ENCODE measurements at places on chromosomes 7 and 10.

DNA sequence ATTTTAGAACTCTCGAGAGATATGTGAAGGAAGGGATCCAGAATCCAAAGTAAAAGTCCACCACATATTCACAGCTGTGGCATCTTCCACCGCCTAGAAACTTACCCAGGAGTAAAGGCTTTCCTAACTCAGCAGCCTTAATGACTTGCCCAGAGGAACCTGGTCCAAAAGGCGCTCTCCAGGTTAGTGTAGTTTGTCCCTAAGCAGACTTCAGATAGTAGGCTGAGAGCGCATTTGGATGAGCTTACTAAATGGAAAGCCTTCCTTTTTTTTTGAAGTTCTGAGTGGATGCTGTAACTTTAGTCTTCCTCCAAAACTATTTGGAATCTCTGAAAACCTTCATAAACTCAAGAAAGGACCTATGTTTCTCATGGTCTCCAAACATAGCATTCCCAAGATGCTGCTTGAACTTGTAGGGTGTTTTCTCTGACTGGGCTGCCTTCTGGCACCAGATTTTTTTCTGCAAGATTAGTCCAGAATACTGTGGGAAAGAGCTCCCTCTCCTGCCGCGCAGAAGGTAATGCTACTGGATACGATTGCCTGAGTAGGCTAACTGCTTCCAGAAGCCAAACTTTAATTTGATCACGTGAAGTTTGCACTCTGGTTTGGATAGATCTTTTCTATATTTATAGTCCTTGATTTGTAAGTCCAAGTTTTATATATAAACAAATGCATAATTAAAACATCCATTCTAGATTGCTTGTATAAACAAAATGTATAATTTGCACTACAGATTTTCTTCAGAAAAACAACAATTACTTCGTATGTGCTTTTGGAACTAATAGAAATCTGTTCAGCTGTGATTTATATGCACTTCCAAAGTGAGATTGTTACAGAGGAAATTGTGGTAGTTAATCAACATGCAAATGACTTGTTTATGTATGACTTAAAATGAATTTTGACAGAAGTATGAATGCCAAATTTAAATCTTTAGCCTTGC, 19.6 kb upstream of the GPR37 start:
- peak; percentile 55 for DNase-seq

- no peak for DNase-seq
Observed at GRCh38 chr7:26995666-26996065, 100.1 kb downstream of the HOXA1 start.

DNA sequence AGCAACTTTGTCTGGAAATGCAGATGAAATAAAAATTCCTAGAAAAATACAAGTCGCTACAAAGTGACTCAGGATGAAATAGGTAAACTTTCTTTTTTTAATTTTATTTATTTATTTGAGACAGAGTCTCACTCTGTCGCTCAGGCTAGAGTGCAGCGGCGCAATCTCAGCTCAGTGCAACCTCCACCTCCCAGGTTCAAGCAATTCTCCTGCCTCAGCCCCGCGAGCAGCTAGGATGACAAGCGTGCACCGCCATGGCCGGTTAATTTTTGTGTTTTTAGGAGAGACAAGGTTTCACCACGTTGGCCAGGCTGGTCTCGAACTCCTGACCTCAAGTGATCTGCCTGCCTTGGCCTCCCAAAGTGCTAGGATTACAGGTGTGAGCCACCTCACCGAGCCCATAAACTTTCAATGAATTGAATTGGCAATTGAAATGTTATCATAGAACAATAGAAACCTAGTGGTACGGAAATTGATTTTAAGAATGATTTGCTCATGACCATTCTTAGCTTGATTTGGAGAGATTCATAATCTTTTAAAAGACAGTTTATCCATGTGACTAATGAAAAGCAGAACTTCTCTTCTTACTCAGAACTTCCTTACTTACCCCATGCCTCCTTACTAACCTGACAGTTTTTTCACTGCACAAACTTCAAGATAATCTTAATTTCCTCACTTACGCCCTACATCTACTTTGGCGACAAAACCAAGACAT, 161.7 kb downstream of the FAM107B start:
- DNase-seq: no peak

- DNase-seq: peak; percentile 35
Observed at GRCh38 chr10:84140036-84140379, 699 bp downstream of the GHITM start.

DNA sequence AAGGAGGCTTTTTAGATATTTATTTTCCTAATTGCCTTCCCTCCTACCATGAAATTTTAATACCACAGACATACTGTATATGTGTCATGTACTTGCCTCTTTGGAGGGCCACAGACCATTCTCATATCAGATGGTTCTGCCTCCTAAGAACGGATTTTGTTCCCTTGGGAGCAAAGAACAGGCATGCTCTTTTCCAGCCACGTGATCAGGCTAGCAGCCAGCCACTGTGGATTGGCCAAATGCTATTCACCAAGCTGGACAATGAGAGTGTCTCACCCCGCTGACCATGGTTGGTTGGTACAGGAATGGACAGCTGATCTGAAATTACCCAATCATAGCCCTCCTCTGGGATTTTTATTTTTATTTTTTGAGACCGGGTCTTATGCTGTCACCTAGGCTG, 21.5 kb upstream of the CRHR2 start:
- DNase-seq: no peak

DNA sequence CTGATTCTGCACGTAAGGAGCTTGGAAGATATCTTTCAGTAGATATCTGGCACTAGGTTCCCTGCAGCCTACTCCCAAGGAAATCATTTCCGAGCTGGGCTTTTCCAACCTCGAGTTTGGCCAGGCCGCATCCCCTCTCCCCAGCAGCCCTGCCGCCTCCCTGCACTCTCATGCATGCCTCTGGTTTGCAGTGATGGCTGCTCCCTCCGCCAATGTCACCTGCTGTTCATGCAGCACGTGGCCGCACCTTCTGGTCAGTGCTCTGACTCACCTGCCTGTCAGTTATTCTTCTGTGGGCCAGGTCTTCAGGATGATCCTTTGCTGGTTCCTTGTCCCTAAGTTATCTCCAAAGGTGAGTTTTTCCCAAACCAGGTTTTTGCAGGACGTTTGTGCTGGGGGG, 50.6 kb upstream of the RASGEF1A start:
- DNase-seq: no peak

- no peak for DNase-seq
Observed at GRCh38 chr10:94211169-94211510, 151.6 kb downstream of the NOC3L start.

- DNase-seq: no peak
Observed at GRCh38 chr10:119801998-119802538, 70.6 kb downstream of the MCMBP start.

GRCh38 chr10:124649214-124649613, 95.0 kb downstream of the FAM53B start:
- DNase-seq: peak; percentile 46

DNA sequence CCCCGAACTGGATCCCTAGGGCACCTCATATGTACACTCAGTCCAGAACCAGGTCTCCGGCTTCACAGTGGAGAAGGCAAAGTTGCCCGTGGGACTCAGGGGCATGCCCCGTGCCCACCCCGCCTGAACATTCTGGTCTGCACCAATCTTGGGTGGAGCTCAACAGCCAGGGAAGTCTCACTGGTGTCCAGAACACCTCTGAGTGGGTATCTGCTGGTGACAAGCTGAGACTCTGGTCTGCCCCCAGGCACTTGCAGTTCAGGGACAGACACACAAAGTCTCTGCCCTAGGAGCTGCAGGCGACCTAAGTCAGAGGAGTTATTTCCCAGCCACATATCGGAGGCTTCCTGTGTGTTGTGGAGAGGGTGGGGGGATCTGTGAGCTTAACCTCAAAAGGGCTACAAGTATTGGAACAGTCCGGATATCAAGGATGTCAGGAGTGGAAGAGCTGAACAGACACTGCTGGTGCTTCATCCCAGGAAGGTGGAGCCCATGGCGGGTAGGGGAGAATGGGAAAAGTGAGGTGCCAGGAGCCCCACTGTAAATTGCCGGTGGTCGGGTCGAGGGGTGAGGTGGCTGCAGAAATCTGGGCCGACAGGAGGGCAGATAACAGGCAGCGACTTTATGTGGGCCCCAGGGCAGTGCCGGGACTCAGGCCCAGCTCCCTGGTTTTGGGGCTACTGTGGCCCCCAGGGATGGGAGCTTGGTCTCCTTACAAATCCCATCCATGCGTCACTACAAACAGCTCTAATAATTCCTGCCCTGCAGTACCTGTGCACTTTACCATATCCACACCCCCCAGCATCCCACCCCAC, 8.6 kb upstream of the TLX1 start:
- DNase-seq: no peak

DNA sequence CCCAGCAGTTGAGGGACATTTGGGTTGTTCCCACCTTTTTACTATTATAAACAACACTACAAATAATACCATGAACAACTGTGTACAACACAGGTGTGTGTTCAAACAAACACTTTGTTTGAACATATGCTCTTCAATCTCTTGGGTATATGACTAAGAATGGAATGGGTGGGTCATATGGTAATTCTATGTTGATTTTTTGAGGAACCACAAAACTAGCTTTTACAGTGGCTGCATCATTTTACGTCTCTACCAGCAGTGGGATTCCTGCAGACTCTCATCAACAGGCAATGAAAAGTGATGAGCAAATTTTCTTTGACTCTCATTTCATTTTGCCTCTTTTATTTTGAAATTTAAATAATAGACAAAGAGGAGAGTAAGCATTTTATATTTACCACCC, 116.9 kb upstream of the KLF14 start:
- no peak for DNase-seq

- no peak for DNase-seq
Observed at GRCh38 chr10:104076743-104077160, 8.9 kb downstream of the COL17A1 start.

- DNase-seq: no peak
Observed at GRCh38 chr7:136312592-136312991, 335.4 kb upstream of the MTPN start.

GRCh38 chr7:43766564-43766963, 8.1 kb downstream of the BLVRA start:
- no peak for DNase-seq

- peak; percentile 81 for DNase-seq
Observed at GRCh38 chr7:24477398-24478136, 95.7 kb upstream of the PALS2 start.

- peak; percentile 38 for DNase-seq
Observed at GRCh38 chr7:144032985-144033709, 15.6 kb upstream of the OR2A5 start.

DNA sequence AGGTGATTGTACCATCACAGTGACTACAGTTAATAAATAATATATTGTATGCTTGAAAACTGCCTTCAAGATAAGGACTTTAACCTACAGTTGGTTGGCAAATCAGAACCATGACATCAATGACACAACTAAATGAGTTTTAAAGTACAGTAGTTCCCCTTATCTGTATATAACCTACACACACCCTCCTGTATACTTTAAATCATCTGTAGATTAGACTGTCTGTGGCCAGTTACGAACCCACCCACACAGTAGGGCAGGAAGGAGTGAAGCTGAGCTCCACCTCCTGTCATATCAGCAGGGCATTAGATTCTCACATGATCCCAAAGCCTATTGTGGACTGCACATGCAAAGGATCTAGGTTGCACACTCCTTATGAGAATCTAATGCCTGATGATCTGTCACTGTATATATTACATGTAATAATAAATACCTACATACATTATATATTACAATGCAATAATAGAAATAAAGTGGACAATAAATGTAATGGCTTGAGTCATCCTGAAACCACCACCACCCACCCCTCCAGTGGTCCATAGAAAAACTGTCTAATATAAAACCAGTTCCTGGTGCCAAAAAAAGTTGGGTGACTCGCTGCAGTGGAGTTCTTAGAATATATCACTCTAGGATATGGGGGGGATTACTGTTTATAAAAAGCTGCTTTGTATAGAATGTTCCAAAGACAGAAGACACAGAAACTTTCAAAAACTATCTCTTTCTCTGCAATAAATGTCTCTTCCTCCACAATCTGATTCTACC, 5.6 kb downstream of the TPK1 start:
- peak; percentile 9 for DNase-seq

DNA sequence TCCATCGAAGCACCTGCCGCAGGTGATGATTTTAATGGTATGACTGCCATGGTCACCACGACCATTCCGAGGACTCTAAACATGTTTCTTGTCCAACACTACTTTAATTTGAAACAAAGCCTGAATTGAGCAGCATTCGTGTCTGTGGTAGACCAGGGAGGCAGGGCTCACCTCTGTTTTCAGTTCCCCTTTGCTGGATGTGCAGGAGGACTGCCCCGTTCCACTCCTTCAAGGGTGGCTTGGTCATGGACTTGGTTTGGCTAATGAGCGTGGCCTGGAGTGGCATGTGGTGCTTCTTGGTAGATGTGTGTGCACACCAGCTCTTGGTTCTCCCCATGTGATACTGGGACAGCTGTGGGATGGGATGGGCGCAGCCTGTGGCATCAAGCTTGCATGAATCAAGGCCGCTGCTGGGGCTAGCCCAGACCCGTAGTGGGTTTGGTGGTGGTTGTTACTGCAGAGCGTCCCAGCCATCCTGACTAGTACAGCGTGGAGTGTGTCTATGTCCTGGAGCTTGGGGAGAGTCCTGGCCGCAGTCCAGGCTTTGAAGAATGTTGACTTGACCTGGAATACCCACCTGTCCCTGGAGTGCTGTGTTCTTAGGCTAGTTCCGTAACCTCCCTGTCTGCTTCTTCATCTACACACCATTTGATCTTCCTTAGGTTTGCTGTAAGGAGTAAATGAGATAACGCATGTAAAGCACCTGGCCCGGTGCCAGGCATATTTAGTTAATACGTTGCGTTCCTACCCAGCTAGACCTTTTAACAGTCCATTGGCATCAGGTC, 34.8 kb downstream of the MGMT start:
- DNase-seq: no peak

GRCh38 chr7:70830060-70830395, 301.9 kb upstream of the GALNT17 start:
- no peak for DNase-seq

DNA sequence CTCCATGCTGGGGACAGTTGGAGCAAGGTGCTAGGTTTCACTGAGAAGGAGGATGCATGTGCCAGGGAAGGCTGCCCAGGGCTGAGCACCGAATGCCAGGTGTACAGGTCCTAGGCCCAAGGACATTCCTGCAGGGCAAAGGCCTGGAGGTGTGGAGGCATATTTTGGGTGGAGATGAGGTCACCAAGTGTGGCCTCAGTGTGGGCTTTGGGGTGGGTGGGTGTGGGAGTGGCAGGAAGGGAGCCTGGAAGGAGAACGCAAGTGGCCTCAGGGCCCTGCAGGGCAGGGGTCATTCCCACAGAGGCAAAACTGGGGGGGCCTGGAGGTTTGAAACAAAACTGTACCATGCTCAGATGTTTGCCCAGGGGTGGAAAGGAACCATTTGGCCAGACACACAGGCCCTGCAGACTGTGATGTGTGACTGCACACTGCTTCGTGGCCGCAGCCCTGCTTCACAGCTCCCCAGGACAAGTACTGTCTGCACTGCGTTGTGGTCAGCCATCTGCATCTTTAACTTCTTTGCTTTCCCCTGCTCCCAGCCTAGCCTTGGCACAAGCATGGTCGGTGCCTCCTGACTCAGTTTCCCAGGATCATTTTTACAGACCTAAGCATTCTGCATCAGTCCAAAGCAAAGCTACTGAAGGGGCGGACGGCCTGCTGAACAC, 5.1 kb downstream of the PLPP4 start:
- no peak for DNase-seq

- DNase-seq: no peak
Observed at GRCh38 chr7:22801912-22802311, 20.7 kb downstream of the TOMM7 start.

GRCh38 chr10:5433182-5433581, 20.8 kb downstream of the NET1 start:
- no peak for DNase-seq

GRCh38 chr10:15860692-15861201, 440 bp upstream of the MINDY3 start:
- no peak for DNase-seq

- peak; percentile 65 for DNase-seq
Observed at GRCh38 chr7:29217113-29217512, 22.5 kb downstream of the CHN2 start.

Measured in amniotic epithelial cell (primary cell).